CD4-positive, alpha-beta T cell treated with Interleukin-21 for 1 hour (primary cell): ENCODE measurements at places on chromosomes 6 and 20.

- no peak for DNase-seq
These were observed 2.3 kb downstream of the BMP6 start for GRCh38 chr6:7727946-7728854.

DNA sequence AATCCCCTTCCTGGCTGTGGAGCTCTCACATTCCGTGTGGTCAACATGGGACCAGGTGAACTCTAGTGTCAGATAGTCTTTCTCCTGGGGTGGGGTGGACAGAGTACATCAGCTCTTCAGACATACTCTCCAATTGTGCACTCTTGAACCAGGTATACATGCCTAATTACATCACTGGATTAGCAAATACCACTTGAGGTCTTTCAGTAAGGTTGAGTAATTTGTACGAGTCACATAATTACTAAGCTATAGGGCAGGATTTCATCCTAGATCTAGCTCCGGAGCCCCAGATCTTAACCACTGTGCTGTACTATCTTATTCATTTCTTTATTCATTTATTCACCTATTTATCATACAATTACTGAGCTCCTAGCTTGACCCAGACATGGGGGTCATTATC, 821.3 kb downstream of the TFAP2A start:
- DNase-seq, result no peak

DNA sequence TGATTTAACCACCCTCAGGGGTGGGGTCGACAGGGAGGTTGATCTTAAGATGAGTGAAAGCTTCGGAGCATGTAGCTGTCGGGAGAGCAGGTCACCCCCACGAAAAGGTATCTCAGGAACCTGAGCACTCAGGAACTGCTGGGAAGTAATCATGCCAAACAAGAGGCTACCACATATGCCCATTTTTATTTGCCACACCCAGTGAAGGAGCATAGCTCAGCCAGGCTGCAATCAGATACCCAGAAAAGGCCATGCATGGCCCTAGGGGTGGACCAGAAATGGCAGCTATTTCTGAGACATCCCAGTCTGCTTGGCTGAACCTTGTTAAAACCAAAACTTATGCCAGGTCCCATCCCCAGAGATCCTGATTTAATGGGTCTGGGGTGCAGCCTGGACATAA, 72.7 kb upstream of the ISM1 start:
- DNase-seq, result no peak

DNA sequence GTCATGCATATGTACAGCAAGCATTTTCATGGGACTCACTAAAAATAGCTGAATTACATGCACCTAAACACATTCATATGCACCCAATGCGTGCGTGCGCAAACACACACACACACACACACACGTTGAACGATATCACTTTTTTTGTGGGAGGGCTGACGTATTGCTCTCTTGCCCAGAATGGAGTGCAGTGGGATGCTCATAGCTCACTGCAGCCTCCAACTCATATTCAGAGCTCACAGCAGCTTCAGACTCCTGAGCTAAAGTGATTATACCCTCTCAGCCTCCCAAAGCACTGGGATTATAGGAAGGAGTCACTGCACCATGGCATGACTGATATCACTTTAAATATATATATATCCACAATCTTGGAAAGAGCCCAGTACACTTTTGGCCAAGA, 620.4 kb upstream of the MANEA start:
- no peak for DNase-seq

GRCh38 chr6:151058021-151058733, 181.6 kb upstream of the AKAP12 start:
- no peak for DNase-seq

DNA sequence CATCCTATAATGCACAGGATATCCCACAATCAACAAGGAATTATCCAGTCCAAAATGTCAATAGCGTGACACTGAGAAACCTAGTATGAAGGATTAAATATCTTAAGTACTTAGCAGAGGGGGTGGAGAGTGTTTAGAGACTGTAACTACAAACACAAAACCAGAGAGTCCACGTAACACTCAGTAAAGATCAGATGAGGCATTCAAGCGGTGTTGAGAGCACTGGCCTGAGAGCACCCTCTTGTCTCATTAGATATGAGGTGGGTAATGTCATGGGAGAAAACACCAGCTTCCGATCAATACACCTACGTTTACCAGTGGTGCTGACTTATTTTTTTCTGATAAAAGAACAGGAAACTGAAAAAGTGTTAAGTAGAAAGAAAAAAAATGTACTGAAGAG, 2.3 kb downstream of the FAM184A start:
- DNase-seq, result peak; percentile 56

DNA sequence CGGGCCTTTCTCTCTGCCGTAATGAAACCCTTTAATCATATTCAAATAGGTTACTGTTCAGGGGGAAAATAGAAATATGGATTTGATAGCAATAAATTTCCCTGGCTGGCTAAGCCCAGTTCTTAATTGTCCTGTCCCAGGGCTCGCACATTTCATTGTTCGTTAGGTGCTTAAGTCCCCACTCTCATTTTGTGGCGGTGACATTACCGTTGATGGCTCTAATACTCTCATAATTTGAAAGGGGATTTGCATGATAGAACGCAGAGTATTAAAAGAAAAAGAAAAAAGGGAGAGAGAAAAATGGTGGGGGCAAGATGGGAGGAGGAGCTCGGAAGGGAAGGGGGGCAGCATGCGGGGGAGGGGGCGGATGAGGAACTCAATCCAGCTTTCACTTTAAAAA, 79.1 kb upstream of the FOXP4 start:
- DNase-seq, result no peak
